ENCODE measurements at places on chromosomes 2 and 18.

- no peak for DNase-seq
These were observed 307.5 kb downstream of the GALR1 start for GRCh38 chr18:77557046-77557587.

GRCh38 chr2:172962824-172963223, 112.8 kb upstream of the MAP3K20 start:
- DNase-seq: no peak

DNA sequence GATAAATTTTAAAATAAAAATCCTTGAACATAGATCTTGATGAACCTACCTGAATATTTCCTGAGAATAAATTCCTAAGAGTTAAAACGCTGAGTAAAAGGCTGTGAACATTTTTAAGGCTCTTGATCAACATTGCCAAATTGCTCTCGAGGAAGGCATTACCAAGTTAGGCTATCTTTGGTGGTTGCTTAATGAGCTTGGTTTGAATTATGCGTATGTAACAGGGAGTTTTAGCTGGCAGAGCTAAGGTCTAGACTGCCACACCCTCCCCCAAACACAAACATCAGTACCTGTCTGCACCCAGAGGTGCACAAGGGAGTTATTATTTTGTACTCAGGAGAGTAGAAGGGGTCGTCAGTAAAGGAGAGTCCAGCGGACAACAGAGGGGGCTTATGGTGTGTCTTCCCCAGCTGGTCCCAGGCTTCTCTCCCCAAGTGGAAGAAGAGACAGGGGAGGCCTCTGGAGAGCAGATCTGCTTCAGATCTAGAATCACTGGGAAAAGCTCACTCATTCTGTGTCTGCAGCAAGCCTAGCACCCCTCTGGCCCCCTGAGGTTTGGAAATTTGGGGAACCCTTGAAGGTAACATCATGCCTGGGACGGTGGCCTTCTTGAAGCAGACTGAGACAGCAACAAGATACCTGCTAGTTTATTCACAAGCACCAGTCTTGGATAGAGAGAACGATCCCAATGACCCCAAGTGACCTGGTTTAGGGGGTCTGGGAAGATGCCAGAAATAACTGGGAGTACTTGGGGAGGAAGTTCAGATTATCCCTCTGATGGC, 197.2 kb upstream of the ID2 start:
- DNase-seq: no peak

DNA sequence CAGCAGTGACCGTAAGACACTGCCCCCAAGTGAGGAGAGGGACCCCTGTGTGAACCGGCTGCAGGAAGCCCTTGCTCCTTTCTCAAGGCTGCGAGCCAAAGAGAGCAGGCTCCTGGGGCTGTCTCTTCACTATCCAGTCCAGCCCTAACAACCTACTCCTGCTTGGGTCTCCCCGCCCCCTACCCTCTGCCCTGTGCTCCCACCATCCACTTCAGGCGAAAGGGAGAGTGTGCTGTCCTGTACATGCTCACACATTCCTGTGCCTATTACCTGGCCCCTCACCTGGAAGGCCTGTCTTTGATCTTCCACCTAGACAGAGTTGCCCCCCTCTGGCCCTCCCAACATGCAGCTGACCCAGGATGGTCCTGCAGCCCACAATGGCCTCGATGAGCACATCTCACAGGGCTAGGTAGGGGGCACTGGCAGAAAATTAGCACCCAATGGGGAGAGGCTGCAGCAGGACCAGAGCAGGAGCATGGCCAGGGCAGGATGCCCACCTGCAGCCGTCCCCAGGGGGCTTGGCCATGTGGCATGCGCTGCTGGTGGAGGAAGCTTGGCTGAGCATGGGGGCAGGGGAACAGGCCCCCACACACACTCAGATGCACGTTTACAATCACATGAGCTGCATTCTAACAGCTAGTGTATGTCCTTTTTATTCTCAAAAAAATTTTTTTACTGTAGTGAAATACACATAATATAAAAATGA, 93.5 kb downstream of the POLR1A start:
- DNase-seq: no peak

All from NCI-H774 (cell line).